Stimulated activated CD4-positive, alpha-beta T cell treated with anti-CD3 and anti-CD28 coated beads, Interleukin-12 subunit alpha, Interleukin-12 subunit beta, amount 100 ng/mL, for 4 hours (primary cell): ENCODE measurements at places on chromosomes 6 and 20.

- DNase-seq, result no peak
Measured at GRCh38 chr6:137261361-137261760, 42.2 kb upstream of the IFNGR1 start.

DNA sequence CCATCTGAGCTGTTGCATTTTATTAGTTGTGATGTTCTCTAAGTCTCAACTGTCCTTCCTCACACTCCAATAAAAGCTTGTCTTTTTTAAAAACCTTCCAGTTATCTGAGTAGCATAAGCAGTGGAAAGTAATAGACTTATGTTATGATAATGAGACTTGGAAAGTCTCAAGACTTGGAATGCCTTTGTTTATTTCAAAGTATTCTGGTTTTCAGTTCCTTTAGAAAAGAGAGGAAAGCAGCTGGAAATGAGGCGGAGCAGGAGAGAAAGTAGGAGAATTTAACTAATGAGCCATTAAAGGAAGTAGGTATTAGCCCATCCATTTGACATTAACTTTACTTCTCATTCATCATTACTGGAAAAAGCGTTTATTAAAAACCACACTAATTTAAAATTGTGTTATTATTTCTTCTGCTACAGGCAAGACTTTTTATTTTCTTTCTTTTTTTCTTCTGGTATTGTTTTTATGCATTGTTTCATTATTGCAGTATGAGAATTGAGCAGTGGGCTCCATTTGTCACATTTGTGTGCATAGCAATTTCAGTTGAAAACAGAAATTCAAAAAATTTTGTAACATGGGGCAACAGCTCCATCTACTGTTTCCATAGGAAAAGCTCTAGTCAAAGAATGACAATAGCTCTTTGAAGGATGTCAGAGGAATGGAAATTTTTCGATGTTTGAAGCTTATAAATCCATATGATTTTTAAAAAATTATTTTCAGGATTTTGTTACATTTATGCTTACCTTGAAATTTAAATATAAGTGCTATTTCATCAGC is 194.8 kb downstream of the COL9A1 start:
- DNase-seq, result no peak

GRCh38 chr20:64108731-64109681 is 1.6 kb upstream of the NPBWR2 start:
- no peak for DNase-seq

DNA sequence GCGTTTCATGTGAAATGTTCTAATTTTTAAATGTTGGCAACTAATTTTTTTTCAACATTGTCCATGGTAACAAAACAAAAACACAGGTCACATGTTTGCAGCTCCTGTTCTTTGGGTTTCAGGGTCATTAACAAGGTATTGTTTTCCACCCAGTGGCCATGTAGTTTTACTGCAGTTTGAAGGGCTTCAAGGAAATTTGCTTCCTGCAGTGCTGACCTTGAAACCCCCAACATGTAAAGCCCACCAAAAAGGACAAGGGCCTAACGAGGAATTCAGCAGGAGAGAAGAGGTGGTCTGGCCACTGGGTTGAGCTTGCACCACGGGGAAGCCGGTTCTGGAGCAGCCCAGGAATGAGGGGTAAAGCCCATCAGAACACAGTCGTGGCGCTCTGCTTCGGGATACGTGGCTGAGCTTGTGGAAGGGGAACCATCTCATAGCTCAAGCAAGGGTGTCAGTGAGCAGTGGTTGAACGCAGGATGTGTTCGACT is 13.9 kb upstream of the KLHL31 start:
- DNase-seq, result no peak

DNA sequence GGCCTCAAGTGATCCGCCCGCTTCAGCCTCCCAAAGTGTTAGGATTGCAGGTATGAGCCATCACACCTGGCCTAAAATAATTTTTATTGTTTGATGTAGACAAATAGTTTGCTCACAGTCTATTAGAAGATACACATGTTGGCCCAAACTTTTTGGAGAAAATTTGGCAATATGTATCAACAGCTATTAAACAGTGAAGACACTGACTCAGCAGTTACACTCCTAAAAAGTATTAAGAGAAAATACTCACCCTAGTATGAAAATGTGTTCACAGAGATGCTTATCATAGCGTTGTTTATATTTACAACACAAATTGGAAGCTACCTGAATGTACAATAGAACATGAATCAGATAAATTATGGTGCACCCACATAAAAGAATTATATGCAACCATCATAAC is 173.1 kb downstream of the WDR27 start:
- DNase-seq, result no peak

GRCh38 chr6:123017104-123017682 is 21.2 kb downstream of the CLVS2 start:
- no peak for DNase-seq

- DNase-seq, result no peak
Measured at GRCh38 chr6:19515939-19516338, 321.2 kb upstream of the ID4 start.

- no peak for DNase-seq
Measured at GRCh38 chr6:74598462-74599393, 607.1 kb downstream of the COL12A1 start.

- DNase-seq, result no peak
Measured at GRCh38 chr20:16612706-16613105, 39.5 kb upstream of the KIF16B start.

- DNase-seq, result no peak
Measured at GRCh38 chr20:2559651-2560050, 23.3 kb downstream of the TMC2 start.

- no peak for DNase-seq
Measured at GRCh38 chr6:158660333-158660754, 10.5 kb downstream of the SYTL3 start.

GRCh38 chr6:99241905-99242534 is 107.5 kb downstream of the FAXC start:
- DNase-seq, result no peak

GRCh38 chr6:149147938-149148718 is 169.4 kb upstream of the TAB2 start:
- no peak for DNase-seq

DNA sequence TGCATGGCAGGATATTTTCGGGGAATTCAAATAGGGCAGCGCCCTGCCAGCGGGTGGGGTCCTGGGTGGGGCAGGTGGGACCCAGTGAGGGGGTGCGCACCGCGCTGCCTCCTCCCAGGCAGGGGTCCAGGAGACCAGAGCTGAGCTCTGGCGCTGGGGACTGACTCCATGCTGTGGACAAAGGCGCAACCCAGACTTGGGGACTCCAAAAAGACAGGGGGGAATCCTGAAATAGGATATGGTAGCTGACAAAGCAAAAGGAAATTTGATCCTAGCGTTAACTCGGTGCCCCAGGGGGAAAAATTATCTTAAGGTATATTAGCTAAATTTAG is 23.6 kb downstream of the TFAP2A start:
- no peak for DNase-seq

DNA sequence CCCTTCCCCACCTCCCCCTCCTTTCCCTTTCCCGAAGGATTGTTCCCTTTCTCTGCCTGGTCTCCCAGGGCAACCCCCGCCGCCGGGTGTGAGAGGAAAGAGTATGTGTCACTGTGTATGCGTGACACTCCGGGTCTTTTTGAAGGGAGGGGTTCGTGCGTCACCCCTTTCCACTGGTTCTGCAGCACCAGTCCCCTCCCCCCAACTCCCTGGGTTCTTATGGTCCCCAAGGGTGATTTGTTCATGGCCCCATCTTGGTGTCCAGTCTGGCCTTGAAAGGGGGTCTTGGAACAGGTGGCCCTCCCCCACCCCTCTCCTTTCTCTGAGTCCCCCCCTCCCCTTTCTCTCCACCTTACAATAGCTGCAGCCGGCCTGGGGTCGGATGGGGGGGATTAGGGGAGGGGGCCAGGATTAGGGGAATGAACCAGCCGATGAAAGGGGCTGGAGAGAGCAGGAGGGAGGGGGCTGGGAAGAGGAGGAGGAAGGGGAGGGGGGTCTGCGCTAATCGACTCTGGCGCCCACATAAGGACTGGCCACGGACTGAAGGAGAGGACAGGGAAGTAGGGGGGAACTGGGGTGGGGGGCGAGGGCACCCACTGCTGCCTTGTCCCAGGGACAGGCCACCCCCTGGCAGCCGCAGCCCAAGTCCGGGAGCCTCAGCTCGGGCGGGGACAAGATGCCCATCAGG is 1.3 kb upstream of the RING1 start:
- no peak for DNase-seq
